ENCODE measurements at places on chromosomes 5 and 9.

DNA sequence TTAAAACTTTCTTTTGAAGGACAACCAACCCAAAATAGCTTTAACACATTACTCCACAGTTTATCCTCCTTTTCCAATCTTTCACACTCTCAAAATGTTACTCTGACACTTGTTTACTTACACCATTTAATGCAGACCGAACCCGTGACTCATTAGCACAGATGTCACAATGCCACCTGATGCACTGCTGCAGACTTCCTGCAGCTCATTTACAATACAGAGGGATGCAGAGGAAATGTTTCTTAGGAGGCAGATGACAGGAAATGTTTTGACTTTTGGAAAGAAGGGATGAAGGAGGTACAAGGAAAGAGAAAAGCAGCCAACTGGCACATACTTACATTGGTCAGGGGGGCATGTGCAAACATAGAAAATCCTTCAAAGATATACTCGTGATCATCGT, 39.0 kb downstream of the DROSHA start:
- no peak for DNase-seq

GRCh38 chr9:1058826-1059487, 8.8 kb downstream of the DMRT2 start:
- DNase-seq: no peak

- DNase-seq: no peak
Measured at GRCh38 chr9:4812858-4813257, 20.1 kb downstream of the RCL1 start.

DNA sequence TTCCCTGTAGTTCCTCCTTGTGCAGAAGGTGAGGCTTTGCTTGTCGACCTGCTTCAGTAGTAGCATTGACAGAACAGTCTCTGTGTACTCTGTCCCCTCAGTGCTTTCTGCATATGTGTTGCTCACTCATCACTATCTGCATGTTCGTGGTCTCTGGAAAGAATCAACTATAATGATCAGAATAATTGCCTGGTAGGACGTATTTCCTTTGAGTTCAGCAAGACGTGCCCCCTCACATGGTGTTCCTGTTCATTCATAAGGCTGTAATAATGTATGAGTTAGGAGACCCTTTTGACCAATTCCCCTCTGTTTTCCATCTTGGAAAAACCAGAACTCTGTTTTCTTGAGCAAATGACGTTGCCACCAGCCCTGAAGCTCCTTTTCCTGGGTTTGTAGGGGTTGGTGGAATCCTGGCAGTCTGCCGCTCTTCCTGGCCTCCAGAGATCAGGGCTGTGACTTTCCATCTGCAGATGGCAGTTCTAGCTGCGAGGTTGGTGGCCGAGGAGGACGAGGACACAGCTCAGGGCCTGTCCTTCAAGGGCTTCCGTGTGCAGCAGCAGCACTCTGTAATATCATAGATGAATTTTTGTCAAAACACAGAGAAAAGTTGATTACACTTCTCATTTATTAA, 61.9 kb downstream of the EXOSC2 start:
- no peak for DNase-seq

GRCh38 chr9:127144670-127145445, 22.4 kb upstream of the ANGPTL2 start:
- DNase-seq: no peak

DNA sequence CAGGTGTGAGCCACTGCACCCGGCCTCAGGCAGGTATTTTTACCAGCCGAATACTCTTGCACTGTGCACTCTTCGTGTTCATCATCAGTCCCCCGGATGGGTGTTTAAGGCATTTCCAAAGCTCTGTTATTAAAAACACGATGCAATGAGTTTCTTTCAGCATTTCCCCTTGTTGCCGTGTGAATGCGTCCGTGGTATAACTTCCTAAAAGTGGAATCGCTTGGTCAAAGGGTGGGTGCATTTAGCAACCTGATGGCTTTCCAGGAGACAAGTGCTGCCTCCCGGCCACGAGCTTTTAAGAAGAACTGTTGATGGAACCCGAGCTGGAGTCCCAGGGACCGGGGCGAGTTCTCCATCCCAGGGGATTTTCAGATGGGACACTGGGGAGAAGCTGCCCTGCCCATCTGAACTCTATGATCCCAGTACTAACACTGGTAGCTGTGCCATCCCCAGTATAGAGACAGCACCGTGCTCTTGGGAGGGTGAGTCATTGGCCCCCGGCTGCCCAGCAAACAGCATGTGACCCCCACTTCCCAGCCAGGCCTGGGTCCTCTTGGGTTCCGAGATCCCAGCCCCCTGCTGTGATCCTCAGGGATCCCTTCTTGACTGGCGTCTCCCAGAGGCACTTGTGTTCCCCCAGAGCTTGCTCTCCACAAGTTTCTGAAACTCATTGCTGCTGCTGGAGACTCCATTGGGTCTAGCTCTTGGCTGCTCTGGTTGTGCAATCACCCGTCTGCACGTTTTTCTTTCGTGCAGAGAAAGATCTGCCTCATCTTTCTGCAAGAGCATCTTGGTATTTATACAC, 169.5 kb upstream of the IER5L start:
- DNase-seq: no peak

GRCh38 chr9:107161338-107161737, 121.7 kb upstream of the RAD23B start:
- no peak for DNase-seq

DNA sequence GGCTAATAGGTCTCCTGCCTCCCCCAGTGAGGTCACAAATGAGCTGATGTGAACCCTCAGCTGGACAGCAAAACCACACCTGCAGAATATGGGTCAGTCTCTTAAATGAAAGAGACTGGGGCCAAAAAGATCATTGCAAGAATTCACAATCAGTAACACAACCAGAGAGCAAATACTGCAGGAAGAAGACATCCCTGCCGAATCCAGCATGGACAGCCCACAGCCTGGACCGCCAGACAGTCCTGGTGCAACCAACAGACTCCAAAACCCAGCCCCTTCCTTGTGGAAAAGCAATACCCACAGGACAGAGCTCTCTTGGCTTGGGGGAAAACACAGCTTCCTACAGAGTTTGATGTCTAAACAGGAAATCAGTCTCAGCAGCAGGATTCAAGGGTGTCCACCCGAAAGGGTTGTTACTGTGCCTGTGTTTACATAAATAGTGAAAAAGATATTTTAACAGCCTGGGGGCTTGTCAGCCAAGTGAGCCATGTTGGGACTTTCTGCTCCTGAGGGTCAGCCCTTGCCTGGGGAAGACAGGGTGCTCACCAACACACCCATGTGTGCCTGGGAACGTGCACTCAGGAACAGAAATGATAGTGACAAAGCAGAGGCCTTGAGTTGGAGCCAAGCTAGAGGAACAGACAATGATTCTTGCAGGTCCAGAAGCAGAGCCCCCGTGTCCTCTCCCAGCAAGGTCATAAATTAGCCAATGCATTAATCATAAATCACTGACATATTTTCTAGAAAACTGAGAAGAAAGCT, 106.2 kb downstream of the SEMA5A start:
- no peak for DNase-seq

GRCh38 chr9:84669288-84670137, at the start of gene NTRK2:
Gene NTRK2 (plus strand): TSS chr9:84669729. CDS start chr9:84670749, 1,020 bp downstream.
- DNase-seq: no peak

DNA sequence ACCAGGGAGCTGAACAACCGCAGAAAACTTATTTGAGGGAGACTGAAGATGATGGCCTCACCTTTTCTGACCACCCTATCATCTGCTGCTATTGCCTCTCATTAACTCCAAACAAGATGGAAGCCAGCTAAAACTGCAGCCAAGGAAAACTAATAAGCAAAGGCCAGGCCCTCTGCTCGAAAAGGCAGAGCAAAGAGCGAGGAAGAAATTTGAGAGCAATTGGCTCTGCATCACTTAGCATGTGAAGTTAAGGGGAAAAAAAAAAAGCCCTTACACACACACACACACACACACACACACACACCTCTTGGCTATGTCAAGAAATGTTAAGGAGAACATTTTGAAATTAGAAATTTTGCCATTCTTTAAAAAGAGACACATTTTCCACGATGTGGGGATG, 228.1 kb upstream of the CYLC2 start:
- DNase-seq: no peak

DNA sequence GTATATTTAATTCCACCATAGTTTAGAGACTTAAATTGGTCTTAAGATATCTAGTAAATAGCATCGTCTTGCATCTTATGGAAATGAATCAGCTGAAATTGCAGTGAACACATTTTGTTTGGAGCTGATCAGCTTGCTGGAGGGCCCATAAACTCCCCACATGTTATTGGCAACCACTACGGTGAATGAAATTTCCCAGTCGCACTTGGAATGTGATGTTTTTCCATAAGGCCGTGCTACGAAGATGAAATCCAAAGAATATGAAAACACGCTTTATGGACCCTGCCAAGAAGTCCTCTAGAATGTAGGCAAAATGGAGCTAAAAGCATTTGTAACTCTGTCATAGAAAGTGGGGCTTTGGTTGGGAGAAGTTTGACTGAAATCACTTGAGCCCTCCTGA, 572.1 kb downstream of the ACTL7B start:
- DNase-seq: no peak

DNA sequence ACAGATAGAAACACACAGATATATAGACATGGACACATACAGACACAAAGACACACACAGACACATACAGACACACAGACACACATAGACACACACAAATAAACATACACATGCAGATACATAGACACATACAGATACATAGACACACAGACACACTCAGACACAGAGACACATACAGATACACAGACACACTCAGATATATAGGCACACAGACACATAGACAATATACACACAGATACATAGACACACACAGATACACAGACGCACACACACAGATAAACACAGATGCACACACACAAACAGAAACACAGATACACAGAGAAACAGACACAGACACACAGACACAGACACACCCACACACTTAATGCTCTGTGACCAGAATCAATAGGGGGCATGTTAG, 156.8 kb downstream of the IRX2 start:
- DNase-seq: no peak

GRCh38 chr9:115230924-115231515, 113.1 kb upstream of the TNC start:
- no peak for DNase-seq

DNA sequence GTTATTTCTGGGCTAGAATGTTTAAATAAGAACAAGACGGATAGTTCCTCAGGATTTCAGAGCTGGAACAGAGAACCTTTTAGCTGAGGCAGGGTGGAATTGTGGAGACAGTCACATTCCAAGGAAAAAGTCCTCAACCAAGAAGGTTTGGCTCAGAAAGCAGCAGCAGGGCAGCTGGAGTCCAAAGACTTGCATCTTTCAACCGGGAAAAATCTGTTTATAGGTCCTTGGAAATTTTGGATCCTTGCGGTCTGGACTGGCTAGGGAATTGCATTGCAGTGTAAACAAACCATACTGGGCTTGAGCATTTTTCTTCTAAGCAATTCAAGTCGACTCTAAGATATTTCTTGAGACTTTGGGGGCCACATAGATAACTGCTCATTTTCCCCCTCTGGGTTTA, 40.8 kb upstream of the HMHB1 start:
- no peak for DNase-seq

DNA sequence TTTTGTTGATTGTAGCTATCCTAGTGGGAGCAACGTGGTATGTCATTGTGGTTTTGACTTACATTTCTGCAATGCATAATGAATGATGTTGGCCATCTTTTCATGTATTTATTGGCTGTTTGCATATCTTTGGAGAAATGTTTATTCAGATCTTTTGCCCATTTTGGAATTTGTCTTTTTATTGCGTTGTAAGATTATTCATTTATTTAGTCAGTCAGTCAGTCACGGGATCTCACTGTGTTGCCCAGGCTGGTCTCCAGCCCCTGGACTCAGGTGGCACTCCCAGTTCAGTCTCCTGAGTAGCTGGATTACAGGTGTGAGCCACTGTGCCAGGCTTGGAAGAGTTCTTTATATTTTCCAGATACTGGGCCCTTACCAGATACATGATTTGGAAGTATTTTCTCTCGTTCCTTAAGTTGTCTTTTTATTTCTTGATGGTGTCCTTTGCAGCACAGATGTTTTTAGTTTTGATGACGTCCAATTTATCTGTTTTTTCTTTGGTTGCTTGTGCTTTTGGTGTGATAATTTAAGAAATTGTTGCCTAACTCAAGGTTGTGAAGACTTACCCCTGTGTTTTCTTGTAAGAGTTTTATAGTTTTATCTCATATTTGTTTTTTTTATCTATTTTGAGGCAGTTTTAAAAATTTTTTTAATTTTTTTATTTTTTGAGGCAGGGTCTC, 67.1 kb downstream of the EHMT1 start:
- DNase-seq: no peak

DNA sequence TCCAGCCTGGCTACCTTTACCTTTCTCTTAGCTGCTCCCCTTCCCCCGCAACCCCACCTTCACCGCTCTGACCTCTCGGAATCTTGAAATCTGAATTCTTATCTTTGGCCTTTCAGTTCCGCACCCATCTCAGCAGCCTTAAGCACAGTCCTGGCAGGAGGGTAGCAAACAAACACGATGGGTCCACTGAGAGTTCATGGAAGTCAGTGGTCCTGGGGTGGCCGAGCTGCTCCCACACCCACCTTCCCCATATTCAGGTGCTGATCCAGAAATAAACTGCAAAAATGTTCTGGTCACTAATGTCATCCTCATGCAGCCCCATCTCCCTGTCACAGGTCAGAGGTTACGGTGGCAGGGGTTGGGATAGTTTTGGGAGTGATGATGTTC, 59.6 kb upstream of the TBC1D2 start:
- no peak for DNase-seq

- no peak for DNase-seq
Measured at GRCh38 chr5:55650386-55650785, 61.7 kb downstream of the SLC38A9 start.

DNA sequence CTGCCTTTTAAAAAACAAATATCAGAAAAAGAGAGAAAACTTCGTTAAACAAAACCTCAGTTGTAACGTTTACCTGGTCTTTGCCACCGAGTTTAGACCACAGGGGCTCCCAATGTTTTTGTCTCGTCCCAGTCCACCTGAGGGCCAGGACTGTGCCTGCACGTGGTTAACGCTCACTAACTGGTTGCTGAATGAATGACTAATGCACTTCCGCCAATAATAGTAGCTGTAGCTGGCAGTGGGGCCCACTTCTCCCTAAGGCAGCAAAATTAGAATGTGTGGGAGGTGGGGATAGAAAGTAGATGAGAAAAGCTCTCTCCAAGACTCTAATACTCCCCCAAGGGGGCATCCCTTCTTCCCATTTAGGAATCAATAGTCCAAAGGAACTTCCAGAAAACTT, 29.1 kb upstream of the MED27 start:
- DNase-seq: no peak

DNA sequence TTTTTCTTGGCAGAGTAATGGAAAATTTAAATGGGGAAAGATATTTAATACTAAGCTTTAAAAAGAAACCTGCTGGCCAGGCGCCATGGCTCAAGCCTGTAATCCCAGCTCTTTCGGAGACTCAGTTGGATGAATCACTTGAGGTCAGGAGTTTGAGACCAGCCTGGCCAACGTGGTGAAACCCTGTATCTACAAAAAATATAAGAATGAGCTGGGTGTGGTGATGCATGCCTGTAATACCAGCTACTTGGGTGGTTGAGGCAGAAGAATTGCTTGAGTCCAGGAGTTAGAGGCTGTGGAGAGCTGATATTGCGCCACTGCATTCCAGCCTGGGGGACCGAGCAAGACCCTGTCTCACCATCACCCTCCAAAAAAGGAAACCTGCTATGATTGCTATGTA, 32.8 kb downstream of the TUT7 start:
- no peak for DNase-seq

GRCh38 chr9:129497005-129497812, 123.7 kb downstream of the C9orf50 start:
- no peak for DNase-seq

GRCh38 chr5:116411101-116411571, 163.5 kb downstream of the SEMA6A start:
- DNase-seq: no peak

All from stimulated activated CD8-positive, alpha-beta memory T cell treated with anti-CD3 and anti-CD28 coated beads, Interleukin-15, amount 100 ng/mL, for 24 hours (primary cell).